ENCODE measurements at places on chromosomes 12 and 14.

GRCh38 chr14:103343164-103343879 is 9.3 kb downstream of the EIF5 start:
- DNase-seq = no peak

- DNase-seq = no peak
Measured at GRCh38 chr14:25557466-25557865, 507.5 kb upstream of the STXBP6 start.

GRCh38 chr14:92004062-92004461 is 35.8 kb downstream of the TRIP11 start:
- DNase-seq = no peak

DNA sequence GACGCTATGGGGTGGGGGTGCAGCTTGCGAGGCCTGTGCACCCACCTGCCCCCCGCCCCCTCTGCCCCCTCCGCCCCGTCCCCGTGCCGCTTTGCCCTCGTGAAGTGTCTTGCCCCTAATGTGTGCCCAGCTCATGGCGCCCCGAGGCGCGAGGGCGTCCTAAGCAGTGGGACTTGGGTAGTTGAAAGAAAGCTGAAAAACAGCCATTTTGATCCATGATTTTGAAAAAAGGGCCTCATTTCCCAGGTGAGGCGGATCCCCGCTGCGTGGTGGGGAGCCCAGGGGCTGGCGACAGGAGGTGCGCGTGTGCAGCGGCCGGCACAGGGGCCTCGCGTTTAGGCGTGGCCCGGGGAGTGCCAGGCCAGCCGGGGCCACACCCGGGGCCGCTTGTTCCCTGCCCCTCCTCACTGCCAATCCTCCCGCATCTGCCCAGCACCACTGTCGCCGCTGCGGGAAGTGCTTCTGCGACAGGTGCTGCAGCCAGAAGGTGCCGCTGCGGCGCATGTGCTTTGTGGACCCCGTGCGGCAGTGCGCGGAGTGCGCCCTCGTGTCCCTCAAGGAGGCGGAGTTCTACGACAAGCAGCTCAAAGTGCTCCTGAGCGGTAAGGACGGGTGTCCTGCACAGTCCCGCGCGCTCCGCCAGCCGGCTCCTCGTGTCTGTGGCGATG is 11.8 kb downstream of the ZFYVE21 start:
- no peak for DNase-seq

DNA sequence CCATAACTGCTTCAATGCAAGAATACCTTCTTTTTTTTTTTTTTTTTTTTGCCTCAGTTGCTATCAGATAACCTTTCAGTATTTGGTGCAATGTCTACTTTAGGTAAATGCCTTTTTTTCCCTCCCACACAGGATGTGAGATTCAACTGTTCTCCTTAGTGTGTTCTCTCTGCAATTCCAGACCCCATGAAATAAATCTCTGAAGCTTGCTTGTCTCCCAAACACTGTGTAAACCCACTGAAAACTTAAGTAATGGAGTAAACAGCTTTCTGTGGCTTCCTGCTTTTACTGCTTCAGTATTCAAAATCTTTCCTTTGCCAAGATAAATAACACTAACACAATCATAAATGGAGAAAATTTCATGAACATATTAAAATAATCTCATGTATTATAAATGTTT is 55.8 kb upstream of the CLEC14A start:
- no peak for DNase-seq

GRCh38 chr14:101562659-101563351 is 1.5 kb downstream of the DIO3 start:
- no peak for DNase-seq

DNA sequence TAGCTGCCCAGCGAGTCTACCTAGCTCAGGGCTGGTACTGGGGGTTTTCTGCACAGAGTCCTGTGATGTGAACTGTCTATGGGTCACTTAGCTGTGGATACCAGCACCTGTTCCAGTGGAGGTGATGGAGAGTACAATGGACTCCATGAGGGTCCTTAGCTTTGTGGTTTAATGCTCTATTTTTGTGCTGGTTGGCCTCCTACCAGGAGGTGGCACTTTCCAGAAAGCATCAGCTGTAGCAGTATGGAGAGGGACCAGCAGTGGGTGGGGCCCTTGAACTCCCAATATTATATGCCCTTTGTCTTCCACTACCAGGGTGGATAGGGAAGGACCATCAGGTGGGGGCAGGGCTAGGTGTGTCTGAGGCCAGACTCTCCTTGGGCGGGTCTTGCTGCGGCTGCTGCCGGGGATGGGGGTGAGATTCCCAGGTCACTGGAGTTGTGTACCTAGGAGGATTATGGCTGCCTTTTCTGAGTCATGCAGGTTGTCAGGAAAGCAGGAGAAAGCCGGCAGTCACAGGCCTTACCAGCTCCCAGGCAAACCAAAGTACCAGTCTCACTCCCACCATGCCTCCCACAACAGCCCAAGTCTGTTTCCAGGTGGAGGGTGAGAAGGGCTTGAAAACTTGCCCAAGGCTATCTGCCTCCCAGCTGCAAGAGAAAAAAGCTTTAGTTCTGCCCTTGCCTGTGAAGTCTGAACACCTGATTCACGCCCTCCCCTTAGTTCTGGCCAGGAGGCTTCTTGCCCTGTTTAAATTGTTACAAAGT is 163.0 kb upstream of the NUDT4 start:
- no peak for DNase-seq

DNA sequence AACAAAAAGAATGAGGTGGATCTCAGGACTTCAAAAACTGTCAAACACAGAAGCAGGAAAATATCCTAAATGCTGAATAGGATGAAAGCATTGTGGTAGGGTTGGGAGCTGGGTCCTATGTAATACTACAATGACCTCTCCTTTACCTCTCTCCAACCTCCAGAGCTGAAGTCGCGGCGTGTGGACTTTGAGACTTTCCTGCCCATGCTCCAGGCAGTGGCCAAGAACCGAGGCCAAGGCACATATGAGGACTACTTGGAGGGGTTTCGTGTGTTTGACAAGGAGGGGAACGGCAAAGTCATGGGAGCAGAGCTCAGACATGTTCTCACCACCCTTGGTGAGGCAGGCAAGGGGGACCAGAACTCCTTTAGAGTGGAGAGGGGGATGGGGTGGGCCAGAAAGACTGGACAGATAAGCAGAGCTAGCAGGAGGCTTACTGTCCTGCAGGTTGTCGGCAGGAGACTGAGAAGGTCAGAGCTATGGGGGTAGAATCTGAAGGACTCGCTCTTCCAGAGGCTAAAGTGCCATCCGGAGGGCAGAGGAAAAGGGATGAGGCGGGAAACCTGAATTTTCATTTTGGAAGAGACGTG is 2.8 kb upstream of the MYL6 start:
- DNase-seq = no peak

DNA sequence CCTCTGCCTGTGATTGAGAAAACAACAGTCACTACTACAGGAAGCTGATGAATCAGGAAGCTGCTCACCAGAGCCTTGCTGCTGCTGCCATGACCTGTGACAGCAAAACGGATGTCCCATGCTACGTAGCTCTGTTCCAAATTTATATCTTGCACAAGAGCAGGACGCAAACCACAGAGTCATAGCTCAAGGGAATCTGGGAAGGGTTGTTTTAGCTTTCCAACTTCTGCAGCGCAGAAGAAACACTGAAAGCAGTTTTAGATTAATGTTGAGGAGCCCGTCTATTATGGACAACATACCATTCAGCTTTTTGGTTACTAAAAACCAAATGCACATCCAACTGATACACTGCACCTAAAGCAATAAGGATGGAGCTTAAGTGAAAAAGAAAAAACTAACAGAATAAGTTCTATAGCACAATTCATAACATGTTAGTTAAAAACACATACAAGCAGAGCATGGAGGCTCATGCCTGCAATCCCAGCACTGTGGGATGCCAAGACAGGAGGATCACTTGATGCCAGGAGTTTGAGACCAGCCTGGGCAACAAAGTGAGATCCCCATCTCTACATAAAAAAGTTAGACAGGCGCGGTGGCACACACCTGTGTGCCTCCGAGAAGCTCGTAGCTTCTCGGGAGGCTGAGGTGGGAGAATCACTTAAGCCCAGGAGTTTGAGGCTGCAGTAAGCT is 1.7 kb upstream of the ANKRD33 start:
- DNase-seq = peak; percentile 81

GRCh38 chr12:123860377-123860776 is 98.3 kb downstream of the DNAH10 start:
- no peak for DNase-seq

GRCh38 chr12:119354172-119354571 is 19.6 kb downstream of the CCDC60 start:
- DNase-seq = no peak

Data from fibroblast of skin of left biceps (primary cell).